Fibroblast of mammary gland (primary cell): ENCODE measurements at places on chromosomes 6 and 20.

GRCh38 chr6:140156131-140156530 lies 781.7 kb upstream of the CITED2 start:
- DNase-seq = no peak

- no peak for DNase-seq
Measured at GRCh38 chr6:28603891-28604290, 78.2 kb downstream of the GPX5 start.

- no peak for DNase-seq
Measured at GRCh38 chr6:111277819-111278218, 190.5 kb downstream of the SLC16A10 start.

- DNase-seq = peak; percentile 60
Measured at GRCh38 chr6:108684771-108685329, 124.1 kb downstream of the FOXO3 start.

DNA sequence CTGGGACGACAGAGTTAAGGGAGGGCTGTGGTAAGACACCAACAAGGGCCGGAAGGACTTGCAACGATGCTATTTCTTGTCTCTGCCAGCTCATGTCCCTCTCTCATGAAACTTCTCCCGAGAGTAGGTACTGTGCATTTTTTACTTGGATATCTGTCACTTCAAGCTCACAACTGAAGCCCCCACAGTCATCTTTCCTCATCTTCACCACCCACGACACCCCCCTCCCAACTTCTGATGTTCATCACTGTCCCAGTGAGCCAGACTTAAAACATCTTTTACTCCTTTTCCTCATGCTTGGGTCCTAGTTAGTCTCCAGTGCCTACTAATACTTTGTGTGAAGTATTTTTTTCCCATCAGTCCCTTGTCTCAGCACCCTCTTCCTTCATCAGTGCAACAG lies 34.6 kb upstream of the SRPK1 start:
- DNase-seq = no peak

- DNase-seq = peak; percentile 77
Measured at GRCh38 chr6:116369964-116370759, 585 bp upstream of the DSE start.

- no peak for DNase-seq
Measured at GRCh38 chr6:75748003-75748742, 866 bp upstream of the MYO6 start.
